ENCODE measurements at places on chromosomes 5 and 9. TPM values are rescaled to one million over a fixed set of nuclear protein-coding genes. Genes with fewer than 3 reads are reported as not detected.

NEURL1B gene
- total RNA-seq, result 8.7 TPM

SPINK4 gene
- total RNA-seq, result not detected

FAM200C gene
- total RNA-seq, result 0.62 TPM

DBH gene
- total RNA-seq, result not detected

INSL4 gene
- not detected for total RNA-seq

DAPK1 gene
- 0.35 TPM for total RNA-seq

GABRB2 gene
- total RNA-seq, result not detected

TRMO gene
- total RNA-seq, result 26.6 TPM

GRCh38 chr5:128904805-128905567 is 60.3 kb upstream of the SLC27A6 start:
- no peak for DNase-seq

DNA sequence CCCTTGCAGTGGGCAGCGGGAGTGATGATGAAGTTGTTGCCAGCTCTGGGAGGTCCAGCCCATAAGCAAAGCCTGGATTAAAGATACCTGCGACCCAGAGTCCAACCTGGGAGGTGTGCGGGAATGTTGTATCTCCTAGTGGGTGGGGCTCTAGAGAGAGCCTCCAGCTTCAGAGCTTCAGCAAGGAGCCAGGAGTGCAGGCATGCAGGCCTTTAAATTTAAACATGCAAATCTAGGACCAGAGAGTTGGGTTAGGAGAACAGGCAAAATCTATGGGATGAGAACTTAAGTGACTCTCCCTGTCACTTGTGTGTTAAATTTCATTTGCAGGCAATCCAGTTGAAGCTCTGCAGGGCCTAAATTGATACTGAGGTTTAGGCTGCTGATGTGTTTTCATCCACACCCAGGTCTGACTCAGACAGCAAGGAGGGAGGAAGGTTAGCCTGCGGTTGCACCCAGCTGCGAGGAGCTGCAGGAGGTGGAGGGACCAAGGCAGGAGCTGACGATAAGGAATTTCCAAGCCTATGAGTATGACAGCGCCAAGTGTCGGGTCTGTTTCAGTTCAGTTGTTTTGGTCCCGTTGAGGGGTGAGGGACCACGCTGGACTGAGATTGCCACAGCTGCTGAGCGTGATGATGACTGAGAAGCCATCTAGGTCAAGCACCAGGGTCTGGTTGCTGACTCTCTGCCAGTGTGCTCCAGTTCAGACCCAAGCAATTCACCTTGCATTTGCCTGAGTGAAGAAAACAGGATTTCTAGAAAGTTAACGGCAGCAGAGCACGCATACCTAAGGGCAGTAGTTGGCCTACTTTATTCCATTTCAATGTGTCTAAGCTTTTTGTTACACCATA is 243.0 kb downstream of the ICE1 start:
- no peak for DNase-seq

GRCh38 chr5:9105851-9106250 is 440.0 kb downstream of the SEMA5A start:
- DNase-seq, result no peak

GRCh38 chr5:89830691-89831090 is 578.9 kb downstream of the CETN3 start:
- no peak for DNase-seq

- DNase-seq, result no peak
These were observed 4.5 kb downstream of the EGR1 start for GRCh38 chr5:138469540-138470321.

- no peak for DNase-seq
These were observed 50.7 kb downstream of the KCNV2 start for GRCh38 chr9:2767800-2768677.

DNA sequence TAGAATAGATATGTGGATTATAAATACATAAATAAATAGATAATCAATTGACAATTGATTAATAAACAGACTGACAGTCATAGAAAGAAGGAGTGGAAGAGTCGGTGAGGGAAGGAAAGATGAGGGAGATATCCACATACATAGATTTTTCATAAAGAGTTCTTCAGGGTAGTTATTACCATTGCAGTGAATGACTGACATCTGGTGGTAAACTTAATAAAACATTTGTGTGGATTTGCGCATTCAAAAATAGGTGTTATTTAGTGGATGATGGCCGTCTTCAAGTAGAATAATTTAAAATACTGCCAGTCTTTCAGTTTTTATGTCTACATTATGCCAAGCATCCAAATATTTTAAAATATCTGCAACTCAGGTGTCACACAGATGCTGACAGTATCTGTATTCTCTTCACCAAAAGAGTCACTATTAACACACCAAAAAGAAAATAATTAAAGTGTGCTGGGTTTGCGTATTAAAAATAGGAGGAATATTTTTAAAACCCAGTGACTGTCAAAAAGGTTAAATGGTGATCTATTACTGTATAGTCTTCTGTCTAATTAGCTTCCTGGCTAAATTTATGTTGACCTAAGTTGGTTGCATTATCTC is 78.8 kb downstream of the GIN1 start:
- no peak for DNase-seq

DNA sequence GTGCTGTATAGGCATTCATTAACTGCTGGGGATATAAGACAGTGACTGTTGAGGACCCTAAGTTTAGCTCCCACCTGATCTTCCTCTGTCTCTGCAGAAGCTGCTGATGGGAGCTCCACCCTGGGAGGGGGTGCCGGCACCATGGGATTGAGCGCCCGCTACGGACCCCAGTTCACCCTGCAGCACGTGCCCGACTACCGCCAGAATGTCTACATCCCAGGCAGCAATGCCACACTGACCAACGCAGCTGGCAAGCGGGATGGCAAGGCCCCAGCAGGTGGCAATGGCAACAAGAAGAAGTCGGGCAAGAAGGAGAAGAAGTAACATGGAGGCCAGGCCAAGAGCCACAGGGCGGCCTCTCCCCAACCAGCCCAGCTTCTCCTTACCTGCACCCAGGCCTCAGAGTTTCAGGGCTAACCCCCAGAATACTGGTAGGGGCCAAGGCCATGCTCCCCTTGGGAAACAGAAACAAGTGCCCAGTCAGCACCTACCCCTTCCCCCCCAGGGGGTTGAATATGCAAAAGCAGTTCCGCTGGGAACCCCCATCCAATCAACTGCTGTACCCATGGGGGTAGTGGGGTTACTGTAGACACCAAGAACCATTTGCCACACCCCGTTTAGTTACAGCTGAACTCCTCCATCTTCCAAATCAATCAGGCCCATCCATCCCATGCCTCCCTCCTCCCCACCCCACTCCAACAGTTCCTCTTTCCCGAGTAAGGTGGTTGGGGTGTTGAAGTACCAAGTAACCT is 22.1 kb downstream of the PCDHGC5 start:
- DNase-seq, result no peak

- no peak for DNase-seq
These were observed 103.8 kb downstream of the MAP1B start for GRCh38 chr5:72210888-72211678.

DNA sequence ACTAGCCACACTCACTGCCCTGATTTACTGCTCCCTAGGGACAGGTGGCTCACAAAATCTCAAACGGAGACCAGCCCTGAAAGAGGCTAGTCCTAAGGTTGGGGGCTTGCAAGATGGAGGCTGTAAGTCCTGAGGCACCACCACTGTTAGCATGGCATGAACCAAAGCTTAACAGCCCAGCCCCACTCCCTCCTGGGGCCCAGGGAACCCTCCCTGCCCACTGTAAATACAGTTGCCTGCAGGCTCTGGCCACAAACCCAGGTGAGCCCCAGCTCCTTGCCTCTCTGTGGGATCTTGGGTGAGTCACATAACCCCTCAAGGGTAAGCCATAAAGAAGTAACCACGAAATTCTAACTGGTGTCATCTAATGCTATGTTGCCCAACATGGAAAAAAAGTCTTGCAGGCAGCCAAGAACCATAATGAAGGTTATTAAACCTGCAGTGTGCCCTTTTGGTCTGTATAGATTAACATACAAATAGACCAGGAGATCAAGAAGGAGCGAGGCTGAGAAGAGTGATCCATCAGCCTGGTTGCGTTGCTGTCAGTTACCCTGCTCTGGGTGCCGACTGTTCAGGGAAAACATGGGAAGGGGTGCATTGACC is 1.7 kb upstream of the POMT1 start:
- DNase-seq, result peak; percentile 63

- no peak for DNase-seq
These were observed 243.7 kb downstream of the CWC27 start for GRCh38 chr5:65012301-65012892.

- peak; percentile 72 for DNase-seq
These were observed 4.9 kb upstream of the TRAF1 start for GRCh38 chr9:120931231-120932085.

GRCh38 chr5:67431191-67431590 is 234.6 kb upstream of the CD180 start:
- no peak for DNase-seq

- no peak for DNase-seq
These were observed 347.3 kb downstream of the TRIM36 start for GRCh38 chr5:114822436-114822835.

GRCh38 chr5:143893638-143894037 is 81.7 kb downstream of the HMHB1 start:
- DNase-seq, result no peak

All from activated CD4-positive, alpha-beta T cell treated with anti-CD3 and anti-CD28 coated beads, Interleukin-2, amount 10 ng/mL, durations not matched to agents 7 days and 5 days (primary cell).